ENCODE measurements at places on chromosomes 1 and 21.

DNA sequence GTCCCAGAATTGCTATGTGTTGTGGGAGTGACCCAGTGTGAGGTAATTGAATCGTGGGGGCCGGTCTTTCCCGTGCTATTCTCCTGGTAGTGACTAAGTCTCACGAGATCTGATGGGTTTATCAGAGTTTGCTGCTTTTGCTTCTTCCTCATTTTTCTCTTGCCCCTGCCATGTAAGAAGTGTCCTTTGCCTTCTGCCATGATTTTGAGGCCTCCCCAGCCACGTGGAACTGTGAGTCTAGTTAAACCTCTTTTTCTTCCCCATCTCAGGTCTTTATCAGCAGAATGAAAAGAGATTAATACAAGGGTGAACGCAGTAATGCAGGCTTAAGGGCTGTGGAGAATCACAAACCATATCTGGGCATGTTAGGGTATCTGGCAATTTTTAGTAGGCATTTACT, 624.0 kb downstream of the USP25 start:
- H3K4me3 ChIP-seq, result no peak overlapping the region
- DNase-seq, result no peak
- H3K27ac ChIP-seq, result no peak overlapping the region
- no peaks in the 10 kb centered on the region for H3K36me3 ChIP-seq

- H3K4me1 ChIP-seq, result no peaks in the 10 kb centered on the region
- no peak overlapping the region for H3K27ac ChIP-seq
- no peak overlapping the region for H3K4me3 ChIP-seq
- H3K27me3 ChIP-seq, result no peaks in the 10 kb centered on the region
- DNase-seq, result no peak
Measured at GRCh38 chr1:180262628-180263488, 32.8 kb downstream of the LHX4 start.

- H3K4me3 ChIP-seq, result no peak overlapping the region
- peaks cover 6% of the 10 kb centered on the region for H3K36me3 ChIP-seq
- peaks cover 25% of the 10 kb centered on the region for H3K4me1 ChIP-seq
- H3K27ac ChIP-seq, result no peak overlapping the region
Measured at GRCh38 chr1:160024195-160024905, 7.4 kb downstream of the PIGM start.

GRCh38 chr21:32088471-32088870, 190.4 kb downstream of the MIS18A start:
- no peak overlapping the region for H3K27ac ChIP-seq
- H3K27me3 ChIP-seq, result no peaks in the 10 kb centered on the region
- H3K36me3 ChIP-seq, result no peaks in the 10 kb centered on the region
- no peak overlapping the region for H3K4me3 ChIP-seq
- no peaks in the 10 kb centered on the region for H3K4me1 ChIP-seq
- no peak for DNase-seq

- H3K4me1 ChIP-seq, result peaks cover 20% of the 10 kb centered on the region
- peaks cover 42% of the 10 kb centered on the region for H3K27me3 ChIP-seq
- H3K36me3 ChIP-seq, result no peaks in the 10 kb centered on the region
- no peak overlapping the region for H3K4me3 ChIP-seq
Measured at GRCh38 chr1:166884971-166885370, 8.9 kb upstream of the TADA1 start.

DNA sequence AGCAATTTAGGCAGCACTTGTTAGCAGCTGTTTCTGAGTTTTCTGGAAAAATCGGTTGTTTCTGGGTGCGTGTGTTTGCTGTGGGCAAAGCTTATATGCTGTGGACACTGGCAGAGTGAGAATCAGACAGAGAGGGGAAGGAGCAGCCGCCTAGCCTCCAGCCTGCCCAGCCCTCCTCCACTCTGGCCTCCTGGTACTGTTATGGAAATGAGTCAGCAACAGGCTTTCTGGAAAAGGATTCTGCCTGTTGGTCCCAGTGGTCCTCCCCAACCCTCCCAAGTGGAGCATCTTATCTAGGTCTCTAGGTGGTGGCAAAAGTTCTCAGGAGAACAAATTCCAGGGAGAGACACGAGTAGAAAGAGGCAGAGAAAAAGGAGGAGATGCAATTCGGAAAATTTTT, 42.2 kb upstream of the GOLT1A start:
- H3K4me3 ChIP-seq, result no peak overlapping the region
- DNase-seq, result no peak
- H3K36me3 ChIP-seq, result no peaks in the 10 kb centered on the region
- no peak overlapping the region for H3K27ac ChIP-seq
- H3K4me1 ChIP-seq, result peaks cover 2% of the 10 kb centered on the region
- no peaks in the 10 kb centered on the region for H3K27me3 ChIP-seq

DNA sequence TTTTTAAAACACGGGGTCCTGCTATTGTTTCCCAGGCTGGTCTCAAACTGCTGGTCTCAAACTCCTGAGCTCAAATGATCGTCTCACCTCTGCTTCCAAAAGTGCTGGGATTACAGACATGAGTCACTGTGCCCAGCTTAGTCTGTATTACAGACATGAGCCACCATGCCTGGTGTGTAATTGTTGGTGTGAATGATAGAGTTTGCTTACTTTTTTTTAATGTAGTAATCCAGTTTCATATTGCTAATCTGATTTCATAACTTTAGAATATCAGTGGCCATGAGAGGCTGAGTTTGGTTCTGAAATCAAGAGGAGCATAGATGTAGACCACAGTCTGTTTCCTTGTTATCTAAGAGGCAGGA, 3.4 kb downstream of the EPB41 start:
- no peak overlapping the region for H3K27ac ChIP-seq
- no peaks in the 10 kb centered on the region for H3K27me3 ChIP-seq
- peaks cover 41% of the 10 kb centered on the region for H3K4me1 ChIP-seq
- no peak for DNase-seq
- H3K4me3 ChIP-seq, result no peak overlapping the region
- H3K36me3 ChIP-seq, result peaks cover 12% of the 10 kb centered on the region

DNA sequence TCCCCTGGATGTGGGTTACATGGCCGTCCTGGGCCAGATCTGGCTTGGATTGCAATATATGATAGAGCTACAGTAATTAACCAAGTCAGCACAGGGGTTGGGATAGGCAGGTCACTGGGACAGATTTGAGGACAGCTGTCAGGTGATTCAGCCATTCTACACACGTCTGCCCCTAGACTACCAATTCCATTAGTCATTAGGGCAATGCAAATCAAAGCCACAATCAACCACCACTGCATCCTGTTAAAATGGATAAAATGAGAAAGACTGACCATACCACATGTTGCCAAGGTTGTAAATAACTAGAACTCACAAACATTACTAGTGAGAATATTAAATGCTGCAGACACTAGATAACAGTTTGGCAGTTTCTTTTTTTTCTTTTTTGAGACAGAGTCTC, 16.0 kb downstream of the C21orf58 start:
- no peaks in the 10 kb centered on the region for H3K4me1 ChIP-seq
- peaks cover 44% of the 10 kb centered on the region for H3K36me3 ChIP-seq
- no peak overlapping the region for H3K27ac ChIP-seq
- no peak overlapping the region for H3K4me3 ChIP-seq

DNA sequence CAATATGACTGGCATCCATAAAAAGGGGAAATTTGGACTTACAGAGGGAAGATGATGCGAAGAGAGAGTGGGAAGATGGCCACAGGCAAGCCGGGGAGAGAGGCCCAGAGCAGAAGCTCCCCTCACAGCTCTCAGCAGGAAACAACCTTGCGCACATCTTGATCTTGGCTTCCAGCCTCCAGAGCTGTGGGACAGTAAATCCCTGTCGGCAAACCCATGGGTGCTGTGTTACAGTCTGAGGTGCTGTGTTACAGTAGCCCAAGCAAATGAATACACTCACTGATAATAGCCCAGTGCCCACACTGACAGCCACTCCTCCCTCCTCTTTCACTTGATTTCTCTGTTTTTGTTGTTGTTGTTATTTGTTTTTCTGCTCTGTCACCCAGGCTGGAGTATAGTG, 22.4 kb downstream of the CDCA8 start:
- DNase-seq, result no peak
- H3K4me3 ChIP-seq, result no peak overlapping the region
- peaks cover 8% of the 10 kb centered on the region for H3K36me3 ChIP-seq
- H3K4me1 ChIP-seq, result no peaks in the 10 kb centered on the region

- DNase-seq, result no peak
- no peak overlapping the region for H3K27ac ChIP-seq
- peaks cover 11% of the 10 kb centered on the region for H3K4me1 ChIP-seq
- no peaks in the 10 kb centered on the region for H3K36me3 ChIP-seq
Measured at GRCh38 chr1:229124116-229124515, 146.8 kb upstream of the RAB4A start.

- H3K4me1 ChIP-seq, result peaks cover 10% of the 10 kb centered on the region
- H3K36me3 ChIP-seq, result no peaks in the 10 kb centered on the region
- H3K27ac ChIP-seq, result no peak overlapping the region
- DNase-seq, result peak; percentile 15
- peaks cover 2% of the 10 kb centered on the region for H3K27me3 ChIP-seq
- H3K4me3 ChIP-seq, result no peak overlapping the region
Measured at GRCh38 chr1:24727501-24728216, 17.6 kb upstream of the CLIC4 start.

- no peak overlapping the region for H3K4me3 ChIP-seq
- no peak overlapping the region for H3K27ac ChIP-seq
- H3K36me3 ChIP-seq, result no peaks in the 10 kb centered on the region
- no peak for DNase-seq
Measured at GRCh38 chr1:197465528-197466327, 197.7 kb downstream of the CRB1 start.

DNA sequence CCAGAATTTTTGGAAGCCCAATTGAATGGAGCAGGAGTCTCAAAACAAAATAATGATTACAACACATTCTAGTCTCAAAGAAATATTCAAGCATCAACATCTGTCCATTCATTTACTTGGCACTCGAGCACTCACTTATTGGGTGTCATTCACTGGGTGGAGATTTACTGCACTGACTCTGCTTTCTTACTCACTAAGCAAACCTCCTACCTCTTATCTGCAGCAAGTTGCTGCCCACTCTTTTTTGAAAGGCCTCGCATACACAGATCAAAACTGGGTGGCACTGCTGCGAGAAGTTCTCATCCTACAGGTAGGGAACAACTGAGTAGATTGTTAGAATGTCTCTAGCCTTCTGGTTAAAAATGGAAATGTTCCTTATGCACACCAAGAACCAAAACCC, 18.0 kb downstream of the RHBDL2 start:
- no peak overlapping the region for H3K27ac ChIP-seq
- no peak overlapping the region for H3K4me3 ChIP-seq
- no peaks in the 10 kb centered on the region for H3K4me1 ChIP-seq

DNA sequence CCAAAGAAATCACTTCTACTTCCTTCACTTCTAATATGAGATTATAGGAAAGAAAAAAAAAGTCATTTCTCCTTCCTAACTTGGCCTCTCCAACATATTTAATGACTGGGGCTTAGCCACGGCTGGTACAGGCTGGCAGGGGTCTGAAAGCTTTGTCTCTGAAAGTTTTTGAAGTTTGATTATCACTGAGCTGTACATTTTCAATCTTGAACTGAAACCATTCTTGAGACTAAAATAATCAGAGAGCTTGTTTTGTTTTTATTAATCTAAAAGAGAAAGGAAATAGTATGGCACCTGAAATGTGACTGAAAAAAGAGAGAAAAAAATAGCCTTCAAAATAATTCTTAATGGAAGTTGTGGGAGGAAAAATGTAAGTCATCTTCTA, 3.8 kb upstream of the KRTAP19-8 start:
- no peak overlapping the region for H3K4me3 ChIP-seq
- no peak overlapping the region for H3K27ac ChIP-seq
- H3K4me1 ChIP-seq, result no peaks in the 10 kb centered on the region

- no peak overlapping the region for H3K27ac ChIP-seq
- DNase-seq, result no peak
- no peak overlapping the region for H3K4me3 ChIP-seq
- H3K27me3 ChIP-seq, result no peaks in the 10 kb centered on the region
- peaks cover 60% of the 10 kb centered on the region for H3K36me3 ChIP-seq
Measured at GRCh38 chr21:42409366-42409765, 5.7 kb downstream of the UBASH3A start.

DNA sequence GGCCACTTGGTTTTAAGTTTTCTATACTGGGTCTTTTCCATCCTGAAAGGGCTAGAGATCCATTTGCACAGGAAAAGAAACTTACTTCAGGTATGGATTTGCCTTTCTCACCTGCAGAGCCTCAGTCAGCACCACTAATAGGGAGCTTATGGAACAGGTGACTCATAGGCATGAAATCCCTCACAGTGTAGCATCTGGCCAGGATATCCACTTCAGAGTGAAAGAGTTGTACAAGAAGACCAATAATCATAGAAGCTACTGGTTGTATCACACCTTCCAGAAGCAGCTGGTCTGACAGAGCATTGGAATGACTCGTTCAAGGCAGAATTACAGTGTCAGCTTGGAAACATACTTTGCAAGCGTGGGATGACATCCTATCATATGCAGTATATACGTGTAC, 26.3 kb upstream of the SYT14 start:
- H3K27me3 ChIP-seq, result no peaks in the 10 kb centered on the region
- H3K4me1 ChIP-seq, result no peaks in the 10 kb centered on the region
- no peak overlapping the region for H3K27ac ChIP-seq
- no peaks in the 10 kb centered on the region for H3K36me3 ChIP-seq

GRCh38 chr1:242489545-242489944, 35.0 kb downstream of the PLD5 start:
- no peak overlapping the region for H3K27ac ChIP-seq
- no peak overlapping the region for H3K4me3 ChIP-seq
- no peaks in the 10 kb centered on the region for H3K4me1 ChIP-seq
- no peaks in the 10 kb centered on the region for H3K36me3 ChIP-seq
- no peak for DNase-seq
- no peaks in the 10 kb centered on the region for H3K27me3 ChIP-seq

- H3K27ac ChIP-seq, result no peak overlapping the region
- no peak overlapping the region for H3K4me3 ChIP-seq
- peaks cover 4% of the 10 kb centered on the region for H3K27me3 ChIP-seq
- no peaks in the 10 kb centered on the region for H3K36me3 ChIP-seq
- H3K4me1 ChIP-seq, result no peaks in the 10 kb centered on the region
- DNase-seq, result no peak
Measured at GRCh38 chr21:39474611-39475010, 22.8 kb downstream of the SH3BGR start.

DNA sequence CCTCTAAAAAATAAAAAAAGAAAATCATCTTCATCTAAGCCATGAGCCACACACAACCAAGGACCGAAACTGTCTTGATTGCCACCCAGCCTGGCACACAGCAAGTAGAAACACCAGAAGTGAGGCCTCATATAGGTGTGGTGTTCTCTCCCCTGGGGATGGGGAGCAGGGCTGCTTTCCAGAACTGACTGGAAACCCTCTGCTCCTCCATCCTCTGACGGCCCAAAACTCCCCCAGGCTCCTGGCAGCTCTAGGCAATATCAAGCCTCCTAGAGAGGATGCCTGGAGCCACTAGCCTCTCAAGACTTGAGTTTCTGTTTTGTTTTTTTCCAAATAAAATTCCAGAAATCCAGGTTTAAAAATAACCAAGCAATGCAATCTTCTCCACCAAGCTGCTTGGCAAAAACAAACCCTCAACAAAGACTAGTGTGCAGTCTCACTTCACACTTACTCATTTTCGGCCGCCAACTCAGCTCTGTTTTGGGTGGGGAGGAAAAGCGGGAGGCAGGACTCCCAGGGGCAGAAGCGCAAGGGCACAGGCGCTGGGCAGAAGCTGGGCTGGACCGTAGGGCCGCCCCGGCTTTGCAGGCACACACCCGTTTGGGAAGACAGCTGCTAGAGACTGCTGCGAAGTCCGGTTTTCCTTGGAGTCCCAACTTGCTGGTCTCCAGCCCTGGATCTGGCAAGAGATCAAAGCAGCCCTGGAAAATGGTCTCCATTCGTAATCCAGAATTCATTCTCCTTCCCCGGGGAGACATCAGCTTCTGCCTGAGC, 78.2 kb upstream of the CAPZB start:
- peaks cover 9% of the 10 kb centered on the region for H3K27me3 ChIP-seq
- H3K4me3 ChIP-seq, result no peak overlapping the region
- H3K36me3 ChIP-seq, result no peaks in the 10 kb centered on the region
- no peak for DNase-seq

- no peak for DNase-seq
- H3K27ac ChIP-seq, result no peak overlapping the region
- no peaks in the 10 kb centered on the region for H3K4me1 ChIP-seq
- H3K36me3 ChIP-seq, result no peaks in the 10 kb centered on the region
- no peak overlapping the region for H3K4me3 ChIP-seq
- H3K27me3 ChIP-seq, result no peaks in the 10 kb centered on the region
Measured at GRCh38 chr1:54650417-54650816, 8.8 kb downstream of the MROH7 start.

All from T-helper 2 cell treated with Interferon-gamma antibody and Interleukin-4, amounts not matched to agents 5 μg/mL and 100 μg/mL, for 36 hours (primary cell).